ENCODE measurements at places on chromosomes 5 and 9. TPM values are rescaled to one million over a fixed set of nuclear protein-coding genes. Genes with fewer than 3 reads are reported as not detected.
A peak's percentile ranks its signal among the peaks of the same experiment; 100 is the strongest.

- H3K27me3 ChIP-seq: no peaks in the 10 kb centered on the region
- H3K36me3 ChIP-seq: no peaks in the 10 kb centered on the region
- no peaks in the 10 kb centered on the region for H3K4me1 ChIP-seq
- no peak overlapping the region for H3K27ac ChIP-seq
Observed at GRCh38 chr9:97480174-97480573, 21.3 kb upstream of the TMOD1 start.

- no peak overlapping the region for H3K27ac ChIP-seq
- H3K27me3 ChIP-seq: no peaks in the 10 kb centered on the region
- H3K4me1 ChIP-seq: peaks cover 16% of the 10 kb centered on the region
- no peak for DNase-seq
- H3K4me3 ChIP-seq: no peak overlapping the region
Observed at GRCh38 chr9:129351058-129351641, 173.1 kb upstream of the IER5L start.

GRCh38 chr9:137900584-137901310 is 23.2 kb downstream of the CACNA1B start:
- no peak for DNase-seq
- H3K4me1 ChIP-seq: no peaks in the 10 kb centered on the region
- H3K36me3 ChIP-seq: no peaks in the 10 kb centered on the region
- H3K4me3 ChIP-seq: no peak overlapping the region

GRCh38 chr5:134877159-134877558 is 3.0 kb downstream of the TXNDC15 start:
- H3K4me1 ChIP-seq: no peaks in the 10 kb centered on the region
- H3K4me3 ChIP-seq: no peak overlapping the region
- H3K27me3 ChIP-seq: no peaks in the 10 kb centered on the region
- no peaks in the 10 kb centered on the region for H3K36me3 ChIP-seq

DNA sequence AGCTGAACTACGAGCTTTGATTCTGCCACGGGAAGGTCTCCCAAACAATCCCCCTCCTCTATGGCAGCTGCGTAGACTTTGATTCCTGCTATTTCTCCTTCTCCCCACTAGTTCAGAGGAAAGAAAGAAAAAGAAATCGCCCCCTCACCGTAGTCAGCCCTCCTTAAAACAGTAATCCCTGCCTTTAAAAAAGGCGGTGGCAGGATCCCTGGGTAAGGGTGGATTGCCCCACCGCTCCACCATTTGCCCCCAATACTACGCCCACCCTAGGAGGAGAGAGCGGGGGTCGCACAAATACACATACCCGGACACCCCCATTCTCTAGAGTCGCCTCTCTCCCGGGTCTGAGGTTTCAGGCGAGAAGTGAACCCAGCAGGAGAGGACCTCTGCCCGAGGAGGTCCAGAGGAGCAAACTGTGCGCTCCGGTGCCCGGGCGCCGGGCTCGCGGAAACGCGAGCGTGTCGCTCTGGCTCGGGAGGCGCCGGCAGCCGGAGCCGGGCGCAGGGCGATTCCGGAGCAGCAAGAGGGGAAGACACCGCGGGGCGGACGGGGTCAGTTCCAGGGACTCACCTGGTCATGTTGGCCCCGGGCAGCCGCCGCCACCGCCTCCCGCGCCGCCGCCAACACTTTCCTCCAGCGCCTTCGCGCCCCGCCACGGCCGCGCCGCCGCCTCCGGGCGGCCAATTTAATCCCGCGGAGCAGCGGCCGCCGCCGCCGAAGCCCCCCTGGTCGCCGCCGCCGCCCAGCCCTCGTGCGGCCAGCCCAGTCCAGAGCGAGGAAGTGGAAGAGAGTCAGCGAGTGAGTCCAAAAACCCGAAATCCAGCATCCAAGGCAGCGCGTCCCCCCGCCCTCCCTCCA is 1057.7 kb upstream of the DMAC1 start:
- H3K4me3 ChIP-seq: no peak overlapping the region
- H3K36me3 ChIP-seq: no peaks in the 10 kb centered on the region
- DNase-seq: peak; percentile 8
- no peak overlapping the region for H3K27ac ChIP-seq

DNA sequence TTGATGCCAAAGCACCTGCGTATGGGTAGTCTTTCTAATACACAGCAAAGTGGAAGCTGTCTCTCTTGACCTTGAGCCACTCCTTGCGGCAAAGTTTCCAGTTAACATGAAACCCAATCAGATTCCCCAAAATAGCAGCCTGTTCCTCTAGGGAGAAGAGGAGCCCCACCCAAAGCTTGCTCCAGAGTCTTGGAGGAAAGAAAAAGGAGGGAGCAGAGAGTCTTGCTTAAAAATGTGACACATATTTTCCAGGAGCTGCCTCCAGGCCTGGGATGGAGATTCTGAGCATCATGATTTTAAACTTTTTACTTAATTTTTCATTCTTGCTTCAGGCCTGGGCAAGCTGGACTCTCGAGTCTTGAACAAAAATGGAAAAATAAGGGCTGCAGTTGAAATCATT is 223.5 kb upstream of the TNC start:
- no peaks in the 10 kb centered on the region for H3K36me3 ChIP-seq
- no peak overlapping the region for H3K4me3 ChIP-seq
- H3K27me3 ChIP-seq: no peaks in the 10 kb centered on the region
- no peak overlapping the region for H3K27ac ChIP-seq
- H3K4me1 ChIP-seq: no peaks in the 10 kb centered on the region

DNA sequence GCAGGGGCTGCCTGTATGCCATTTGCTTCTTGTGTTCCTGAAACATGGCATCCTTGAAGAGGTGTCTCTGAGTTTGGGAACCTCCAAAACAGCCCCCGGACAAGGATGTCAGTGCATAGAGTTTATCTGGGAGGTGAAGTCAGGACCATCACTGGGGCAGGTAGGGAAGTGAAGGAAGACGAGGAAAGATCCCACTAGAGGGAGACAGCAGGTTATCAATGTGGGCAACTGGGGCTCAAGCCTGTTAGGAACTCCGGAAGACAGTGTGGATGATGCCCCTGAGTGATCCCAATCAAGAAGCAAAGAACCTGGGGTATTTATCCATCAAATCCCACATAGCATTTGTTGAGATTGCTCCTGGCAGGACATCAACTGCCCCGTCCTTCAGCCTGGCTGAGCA is 233.1 kb downstream of the AGTPBP1 start:
- no peak overlapping the region for H3K27ac ChIP-seq
- DNase-seq: no peak
- H3K36me3 ChIP-seq: no peaks in the 10 kb centered on the region
- no peaks in the 10 kb centered on the region for H3K4me1 ChIP-seq

DNA sequence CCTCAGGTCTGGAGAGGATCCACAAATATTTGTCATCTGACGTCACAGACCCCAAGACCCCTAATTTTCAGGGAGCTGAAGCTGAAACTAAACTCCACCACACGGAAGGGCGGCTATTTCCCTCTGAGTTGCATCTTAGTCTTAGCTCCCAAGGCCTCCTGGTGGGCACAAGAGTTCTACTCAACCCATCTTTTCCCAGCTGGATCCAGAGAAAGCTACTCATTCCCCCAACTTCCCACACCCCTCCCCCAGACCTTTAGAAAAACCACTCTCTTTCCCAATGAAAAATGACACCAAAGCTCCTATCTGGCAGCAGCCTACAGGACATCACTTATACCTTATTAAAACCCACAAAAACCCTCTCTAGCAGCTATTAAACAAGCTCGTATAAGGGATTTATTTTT is 67.1 kb upstream of the SLC1A1 start:
- DNase-seq: no peak
- no peak overlapping the region for H3K4me3 ChIP-seq
- H3K27ac ChIP-seq: no peak overlapping the region
- no peaks in the 10 kb centered on the region for H3K27me3 ChIP-seq
- no peaks in the 10 kb centered on the region for H3K36me3 ChIP-seq

GRCh38 chr5:170132269-170132975 is 26.7 kb downstream of the FOXI1 start:
- no peak overlapping the region for H3K27ac ChIP-seq
- no peak for DNase-seq
- no peak overlapping the region for H3K4me3 ChIP-seq

DNA sequence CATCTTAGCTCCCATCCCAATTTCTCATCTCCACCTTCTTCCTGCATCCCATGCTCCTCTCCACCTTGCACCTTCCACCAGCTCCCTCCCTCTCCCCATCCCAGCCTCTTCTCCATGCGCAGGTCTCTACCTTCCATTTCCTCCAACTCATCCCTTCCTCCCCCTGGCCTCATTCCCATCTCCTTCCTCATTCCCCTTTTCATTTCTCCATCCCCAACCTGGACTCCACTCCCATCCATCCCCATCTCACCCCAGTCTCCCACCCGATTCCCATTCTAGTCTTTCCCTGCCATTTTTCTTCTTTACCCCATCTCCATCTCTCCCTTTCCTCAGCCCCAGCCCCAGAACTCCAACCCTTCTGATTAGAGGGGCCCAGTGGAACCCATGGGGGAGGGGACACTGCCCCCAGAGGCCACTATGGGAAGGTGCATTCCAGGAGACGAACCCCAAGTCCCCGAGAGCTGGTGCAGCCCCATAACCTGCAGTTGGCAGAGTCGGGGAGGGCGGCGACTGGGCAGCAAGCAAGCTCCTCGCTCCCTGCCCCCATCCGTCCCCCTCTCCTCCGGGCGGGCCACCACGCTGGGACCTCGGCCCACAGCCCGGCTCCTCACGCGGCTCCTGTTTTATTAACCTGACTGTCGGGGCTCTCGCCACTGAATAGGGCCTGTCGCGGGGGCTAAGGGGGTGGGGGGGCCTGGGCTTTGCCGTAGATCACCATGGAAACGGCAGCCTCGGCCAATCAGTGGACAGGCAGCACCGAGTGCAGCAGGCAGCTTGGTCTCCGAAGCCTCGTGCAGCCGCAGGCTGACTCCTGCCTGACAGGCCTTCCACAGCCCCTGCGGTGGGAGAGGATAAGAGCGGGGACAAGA is 66.7 kb downstream of the PCDH1 start:
- peak overlapping the region; percentile 30 for H3K27ac ChIP-seq
- no peaks in the 10 kb centered on the region for H3K27me3 ChIP-seq
- H3K36me3 ChIP-seq: no peaks in the 10 kb centered on the region

- H3K27me3 ChIP-seq: no peaks in the 10 kb centered on the region
- no peak overlapping the region for H3K27ac ChIP-seq
- no peak overlapping the region for H3K4me3 ChIP-seq
- no peaks in the 10 kb centered on the region for H3K4me1 ChIP-seq
Observed at GRCh38 chr9:13615660-13616490, 336.4 kb upstream of the MPDZ start.

Gene PAXX
- total RNA-seq: 35.5 TPM

Gene FBLL1
- 4.3 TPM for total RNA-seq

Gene C9orf50
- total RNA-seq: 0.11 TPM

Gene GRXCR2
- total RNA-seq: not detected

Gene MYOZ3
- total RNA-seq: 0.42 TPM

Gene MOB3B
- 1.7 TPM for total RNA-seq

Gene RABL6
- 56.6 TPM for total RNA-seq

Gene IFNB1
- total RNA-seq: not detected

Gene FOXD4
- 0.41 TPM for total RNA-seq

Gene KLF4
- total RNA-seq: 58.3 TPM

Gene DOLPP1
- total RNA-seq: 15.2 TPM

Measured in adrenal gland (tissue), 19 donors.